ENCODE measurements at places on chromosomes 1 and 21.

GRCh38 chr1:94579876-94580294, 38.3 kb upstream of the F3 start:
- no peak for DNase-seq

GRCh38 chr1:61132176-61132638, 49.8 kb downstream of the NFIA start:
- DNase-seq = no peak

DNA sequence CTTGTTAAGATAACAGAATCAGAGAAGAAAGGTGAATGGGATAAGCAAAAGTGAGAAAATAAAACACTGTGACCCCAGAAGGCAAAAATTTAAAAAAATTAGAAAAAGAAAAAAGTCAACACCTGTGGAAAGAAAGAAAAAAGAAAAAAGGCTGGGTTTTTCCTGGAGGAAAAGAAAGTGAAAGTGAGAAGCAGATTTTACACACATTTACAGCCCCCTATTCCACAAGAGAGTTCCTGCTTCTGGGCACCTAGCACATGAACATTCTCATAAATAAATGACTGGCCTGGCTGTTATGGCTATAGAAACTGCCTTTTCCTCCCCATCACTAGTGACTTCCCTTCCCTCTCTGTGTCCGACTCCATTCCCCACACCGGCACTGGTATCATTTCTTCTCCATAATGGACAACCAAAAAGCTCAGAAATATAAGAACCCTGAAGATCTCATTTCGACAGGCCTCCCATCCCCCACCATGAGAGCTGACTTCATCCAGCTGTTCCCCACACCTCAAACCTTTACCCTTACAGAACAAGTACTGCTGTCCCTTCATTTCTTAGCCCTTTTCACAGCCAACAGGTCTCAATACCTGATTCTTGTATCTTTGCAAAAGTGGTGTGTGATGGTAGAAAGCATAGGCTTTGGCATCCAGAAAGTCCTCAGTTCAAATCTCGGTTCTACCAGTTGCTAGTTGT, 12.6 kb downstream of the MTF1 start:
- DNase-seq = no peak

DNA sequence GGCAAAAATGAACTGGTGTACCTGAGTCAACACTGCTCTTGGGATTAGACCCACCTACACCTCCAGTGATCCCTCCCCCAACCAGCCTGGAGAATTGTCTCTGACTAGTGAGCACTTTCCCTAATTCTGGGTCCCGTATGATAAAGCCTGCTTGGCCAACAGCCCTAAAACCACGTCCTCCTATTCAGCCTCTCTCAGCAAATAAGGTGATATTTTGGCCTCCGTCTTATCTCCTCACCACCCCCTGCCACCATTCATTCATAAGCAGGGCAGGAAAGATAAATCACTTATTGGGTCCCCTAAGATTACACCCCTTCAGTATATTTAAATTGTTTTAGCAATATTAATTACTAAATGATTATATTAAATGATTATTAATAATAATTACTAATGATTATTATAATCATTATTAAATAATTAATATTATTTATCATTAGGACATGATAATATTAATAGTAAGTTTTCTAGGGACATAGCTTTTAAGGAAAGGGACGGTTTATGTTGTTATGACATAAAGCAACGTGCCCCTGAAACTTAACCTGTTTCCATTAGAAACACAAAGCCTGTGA, 108.0 kb downstream of the DUSP10 start:
- DNase-seq = no peak

DNA sequence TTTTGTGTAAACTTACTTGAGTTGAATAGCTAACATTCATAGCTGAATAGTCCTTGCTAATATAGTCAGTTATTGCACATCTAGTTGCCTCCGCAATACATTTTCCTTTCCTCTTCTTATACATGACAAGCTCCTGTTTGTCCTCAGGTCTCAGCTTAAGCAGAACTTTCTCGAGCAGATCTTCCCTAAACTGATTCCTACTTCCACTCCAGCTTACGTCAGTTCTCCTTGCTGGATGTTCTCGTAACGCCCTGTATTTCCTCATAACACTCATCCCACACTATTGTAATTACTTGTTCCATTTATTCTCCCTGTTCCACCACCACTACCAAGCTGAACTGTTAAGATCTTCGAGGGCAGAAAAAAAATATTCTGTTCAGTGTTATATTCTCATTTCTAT, 15.1 kb upstream of the OMA1 start:
- no peak for DNase-seq

DNA sequence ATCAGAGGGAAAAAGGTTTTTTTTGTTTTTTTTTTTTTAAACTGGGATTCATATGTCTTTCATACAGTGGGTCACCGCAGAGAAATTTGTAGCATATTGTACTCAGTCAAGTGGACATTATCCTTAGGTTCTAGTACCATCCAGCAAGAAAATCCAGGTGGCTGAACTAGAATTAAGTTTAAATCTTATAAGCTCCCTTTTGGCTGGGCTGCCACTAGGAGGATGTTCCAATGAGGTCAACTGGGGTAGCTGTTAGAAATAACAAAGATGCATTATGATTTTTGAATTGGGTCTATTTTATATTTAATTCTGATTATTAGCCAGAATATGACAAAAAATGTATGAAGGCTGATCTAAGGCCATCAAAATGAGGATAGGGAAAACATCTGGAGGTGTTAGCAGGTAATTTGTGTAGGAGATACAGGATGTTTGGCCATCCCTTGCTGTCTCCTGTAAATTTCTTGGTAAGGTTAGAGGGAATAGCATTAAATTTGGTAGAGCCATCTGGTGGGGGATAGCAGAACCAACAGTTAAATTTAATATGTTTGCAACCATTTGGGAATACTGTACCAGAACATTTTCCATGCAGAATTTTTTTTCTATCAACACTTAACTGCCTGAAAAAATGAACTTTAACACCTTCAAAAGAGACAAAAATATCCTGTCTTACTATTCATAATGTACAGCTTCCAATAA, 568.5 kb upstream of the B3GALT2 start:
- DNase-seq = no peak

DNA sequence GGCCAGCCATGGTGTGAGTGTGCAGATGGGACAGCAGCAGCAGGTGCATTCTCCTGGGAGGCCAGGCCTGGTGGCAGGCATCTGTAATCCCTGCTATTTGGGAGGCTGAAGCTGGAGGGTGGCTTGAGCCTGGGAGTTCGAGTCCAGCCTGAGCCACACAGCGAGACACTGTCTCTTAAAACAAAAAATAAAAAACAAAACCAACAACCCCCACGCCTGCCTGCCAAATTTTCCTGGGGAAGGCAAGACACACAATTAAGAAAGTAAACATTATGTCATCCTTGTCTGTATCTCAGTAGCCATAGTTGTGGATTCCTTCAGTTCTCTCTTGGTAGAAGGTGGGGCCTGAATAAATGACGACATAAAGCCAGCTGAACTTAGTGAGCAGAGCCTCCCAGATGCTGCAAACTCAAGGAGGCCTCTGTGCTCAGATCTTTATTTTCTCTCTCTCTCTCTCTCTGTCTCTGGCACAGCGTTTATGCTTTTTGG, 57.6 kb upstream of the CD34 start:
- no peak for DNase-seq

- DNase-seq = no peak
These were observed 77.0 kb downstream of the SKI start for GRCh38 chr1:2304921-2305681.

- DNase-seq = no peak
These were observed 28.0 kb downstream of the GRIK3 start for GRCh38 chr1:37006132-37006868.

DNA sequence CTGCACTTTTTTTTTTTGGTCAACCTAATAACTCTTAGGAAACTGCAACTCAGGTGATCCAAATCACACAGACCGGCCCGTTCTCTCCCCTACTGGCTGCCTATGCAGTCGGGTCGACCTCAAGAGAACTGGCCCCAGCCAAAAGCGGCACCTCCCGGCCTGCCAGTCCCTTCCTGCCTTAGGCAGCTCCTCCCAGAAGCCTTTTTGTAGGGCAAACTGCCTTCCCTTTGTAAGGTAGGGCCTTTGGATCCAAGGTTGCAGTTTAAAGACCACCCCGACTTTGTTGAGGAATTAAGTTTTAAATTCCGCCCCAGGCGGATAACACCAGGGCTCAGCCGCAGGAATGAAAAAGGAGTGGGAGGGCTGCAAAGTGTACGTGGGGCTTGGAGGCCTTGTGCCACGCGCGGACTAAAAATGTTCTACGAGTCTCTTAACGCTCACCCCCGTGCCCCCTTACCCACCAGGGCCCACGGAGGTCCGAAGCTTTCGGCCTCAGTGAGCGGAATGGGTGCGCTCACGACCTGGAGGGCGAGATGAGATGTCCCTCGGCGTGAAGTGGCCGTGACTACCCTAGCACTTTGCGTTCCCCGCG, 642 bp upstream of the ST3GAL3 start:
- no peak for DNase-seq

GRCh38 chr1:25458541-25459298, 28.0 kb downstream of the MACO1 start:
- DNase-seq = no peak

- no peak for DNase-seq
These were observed 122.8 kb upstream of the PAXBP1 start for GRCh38 chr21:32894321-32894720.

DNA sequence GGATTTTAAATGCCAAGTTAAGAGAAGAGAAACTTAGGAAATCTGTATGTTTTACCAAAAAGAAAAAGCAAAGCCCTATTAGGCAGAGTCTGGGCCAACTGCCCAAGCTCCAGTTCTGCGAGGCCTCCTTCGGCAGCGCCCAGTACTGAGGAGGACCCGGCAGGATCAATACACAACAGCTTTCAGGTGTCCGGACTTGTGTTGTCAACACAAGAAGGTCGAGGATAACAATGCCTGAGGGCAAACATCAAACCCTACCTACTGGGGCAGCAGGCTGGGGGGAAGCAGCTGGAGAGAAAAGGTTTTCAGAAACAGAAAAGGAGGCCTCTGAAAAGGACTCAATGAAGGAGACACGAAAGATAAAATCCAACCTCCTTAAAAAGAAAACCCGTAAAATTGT, 98.1 kb upstream of the GJB5 start:
- no peak for DNase-seq

DNA sequence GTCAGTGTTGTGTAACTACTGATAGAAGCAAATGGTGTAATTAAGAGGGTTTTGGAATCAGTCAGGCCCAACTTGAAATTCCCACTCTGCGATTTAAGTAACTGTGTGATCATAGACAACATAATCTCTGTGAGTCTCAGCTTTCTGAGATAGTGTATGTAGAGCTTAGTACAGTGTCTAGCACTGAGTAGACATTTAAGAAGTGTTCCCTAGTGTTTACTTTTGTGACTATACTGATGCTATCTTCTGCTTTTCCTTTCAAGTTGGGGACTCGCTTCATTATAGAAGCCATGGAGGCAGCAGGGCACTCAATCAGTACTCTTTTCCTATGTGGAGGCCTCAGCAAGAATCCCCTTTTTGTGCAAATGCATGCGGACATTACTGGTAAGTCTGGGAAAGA, 147.7 kb upstream of the HOOK1 start:
- DNase-seq = no peak

GRCh38 chr1:65512383-65512782, 91.9 kb downstream of the LEPR start:
- no peak for DNase-seq

DNA sequence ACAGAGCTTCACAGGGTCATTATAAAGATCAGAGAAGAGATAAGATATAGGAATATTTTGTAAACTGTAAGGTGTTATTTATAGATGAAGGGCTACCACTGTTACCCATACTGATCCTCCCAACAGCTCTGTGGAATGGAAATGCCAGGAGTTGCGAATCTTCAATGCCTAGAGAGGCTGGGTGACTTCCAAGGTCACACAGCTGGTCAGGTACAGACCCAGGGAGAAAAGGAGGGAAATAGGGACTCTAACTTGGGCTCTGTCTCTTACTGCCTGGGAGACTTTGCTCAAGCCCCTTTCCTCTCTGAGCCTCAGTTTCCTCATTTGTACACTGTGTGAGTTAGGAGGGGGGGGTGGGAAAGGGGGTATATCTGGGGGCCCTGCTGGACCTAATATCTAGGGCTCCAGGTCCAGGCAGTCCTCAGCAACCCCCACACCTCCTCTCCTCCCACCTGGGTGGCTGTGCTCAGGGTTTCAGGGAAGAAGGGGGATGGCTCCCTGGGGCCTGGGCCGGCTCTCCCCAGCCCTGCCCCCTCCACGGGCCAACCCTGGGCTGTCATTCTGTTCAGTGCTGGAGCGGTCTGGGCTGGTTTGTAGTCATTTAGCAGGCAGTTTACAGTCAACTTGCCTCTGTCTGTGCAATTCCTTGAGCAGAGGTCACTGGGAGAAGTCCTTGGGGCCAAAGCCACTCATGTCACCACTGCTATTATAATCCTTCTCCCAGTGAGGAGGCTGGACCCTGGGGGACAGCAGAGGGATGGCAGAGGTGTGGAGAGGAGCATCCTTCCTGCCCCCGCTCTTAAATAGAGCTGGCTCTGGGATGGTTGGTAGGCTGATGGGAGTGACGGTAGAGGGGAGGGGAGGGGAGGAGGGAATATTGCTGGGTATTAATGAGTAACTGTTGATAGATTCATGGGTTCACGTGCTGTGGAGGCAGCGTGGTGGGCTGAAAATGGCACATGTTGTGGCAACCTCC, 1.7 kb downstream of the BSND start:
- DNase-seq = no peak

DNA sequence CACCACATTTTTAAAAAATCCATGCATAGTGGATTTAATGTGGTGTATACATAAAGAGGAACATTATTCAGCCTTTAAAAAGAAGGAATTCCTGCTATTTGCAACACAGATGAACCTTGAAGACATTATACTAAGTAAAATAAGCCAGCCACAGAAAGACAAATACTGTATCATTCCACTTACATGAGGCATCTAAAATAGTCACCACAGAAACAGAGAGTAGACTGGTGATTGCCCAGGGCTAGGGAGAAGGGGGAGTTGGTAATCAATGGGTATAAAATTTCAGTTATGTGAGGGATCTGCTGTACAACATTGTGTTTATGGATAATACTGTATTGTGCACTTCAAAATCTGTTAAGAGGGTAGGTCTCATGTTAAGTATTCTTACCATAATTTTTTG, 10.0 kb downstream of the FAM163A start:
- DNase-seq = no peak

GRCh38 chr1:58465825-58466629, 80.5 kb downstream of the OMA1 start:
- DNase-seq = no peak

DNA sequence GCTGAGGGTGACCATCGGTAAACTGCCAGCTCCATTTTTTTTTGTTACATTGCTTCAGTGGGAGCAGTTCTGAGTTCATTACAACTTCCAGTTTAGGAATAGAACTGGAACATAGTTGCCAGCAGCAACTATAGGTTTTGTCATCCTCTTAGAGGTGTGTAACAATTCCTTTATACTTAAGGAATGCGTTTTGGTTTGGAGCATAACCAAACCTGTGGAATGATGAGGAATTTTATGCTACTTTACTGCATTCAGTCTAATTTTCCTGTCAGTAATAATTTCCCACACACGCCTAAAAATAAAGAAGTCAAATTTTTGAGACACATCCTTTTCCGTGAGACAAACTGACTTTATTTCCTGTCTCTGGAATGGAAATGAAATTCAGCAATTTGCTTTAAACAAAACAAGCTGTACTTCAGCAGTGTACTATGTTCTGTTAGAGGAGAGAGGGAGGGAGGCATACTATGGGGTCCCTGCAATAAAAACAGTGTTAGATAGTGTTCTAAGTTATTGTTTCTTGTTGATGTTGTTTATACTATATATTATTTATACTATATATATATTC, 4.8 kb upstream of the AMPD1 start:
- no peak for DNase-seq

Data from cerebellum (tissue), 4 donors.